CD4-positive, alpha-beta T cell treated with Interferon gamma for 1 hour (primary cell): ENCODE measurements at places on chromosomes 1 and 21.

GRCh38 chr1:178796013-178796412, 71.0 kb downstream of the RALGPS2 start:
- no peak for DNase-seq

DNA sequence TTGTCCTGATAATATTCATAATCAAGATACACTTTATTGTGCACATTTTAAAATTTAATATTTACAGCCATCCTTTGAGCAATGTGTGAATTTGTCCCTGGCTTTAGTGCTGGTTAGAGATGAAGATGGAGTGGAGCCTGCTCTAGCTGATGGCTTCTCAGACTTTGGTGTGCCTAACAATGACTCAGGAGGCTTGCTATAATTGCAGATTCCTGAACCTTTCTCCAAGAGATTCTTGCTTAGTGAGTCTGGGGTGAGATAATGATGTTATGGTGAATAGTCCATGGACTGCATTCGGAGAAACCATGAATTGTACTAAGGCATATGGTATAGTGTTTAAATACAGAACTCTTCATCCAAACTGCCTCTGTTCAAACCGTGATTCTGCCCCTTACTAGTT, 307.1 kb downstream of the PAPPA2 start:
- no peak for DNase-seq

GRCh38 chr1:93805027-93805610, 73.9 kb downstream of the DNTTIP2 start:
- DNase-seq: no peak

DNA sequence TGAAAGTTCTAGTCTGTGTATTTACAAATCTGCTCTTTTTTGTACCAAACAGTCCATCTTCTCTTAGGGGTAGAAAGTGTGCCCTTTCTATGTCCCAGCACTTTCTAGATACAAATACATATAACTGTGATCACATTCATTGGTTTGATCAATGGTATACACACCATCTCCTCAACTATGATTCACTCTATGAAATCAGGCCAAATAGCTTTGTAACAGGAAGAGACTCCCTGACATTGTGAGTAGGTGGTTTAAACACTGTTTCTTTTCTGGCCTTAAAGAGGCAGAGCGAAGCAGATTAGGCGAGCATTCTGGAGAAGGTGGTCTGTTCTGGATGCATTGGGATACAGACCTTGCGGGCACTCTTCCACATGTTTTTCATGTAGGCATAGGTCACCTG, 39.3 kb upstream of the EXOSC10 start:
- no peak for DNase-seq
